ENCODE measurements at places on chromosomes 16 and 17.

GRCh38 chr16:72940886-72941285, 107.0 kb downstream of the ZFHX3 start:
- no peak for DNase-seq

DNA sequence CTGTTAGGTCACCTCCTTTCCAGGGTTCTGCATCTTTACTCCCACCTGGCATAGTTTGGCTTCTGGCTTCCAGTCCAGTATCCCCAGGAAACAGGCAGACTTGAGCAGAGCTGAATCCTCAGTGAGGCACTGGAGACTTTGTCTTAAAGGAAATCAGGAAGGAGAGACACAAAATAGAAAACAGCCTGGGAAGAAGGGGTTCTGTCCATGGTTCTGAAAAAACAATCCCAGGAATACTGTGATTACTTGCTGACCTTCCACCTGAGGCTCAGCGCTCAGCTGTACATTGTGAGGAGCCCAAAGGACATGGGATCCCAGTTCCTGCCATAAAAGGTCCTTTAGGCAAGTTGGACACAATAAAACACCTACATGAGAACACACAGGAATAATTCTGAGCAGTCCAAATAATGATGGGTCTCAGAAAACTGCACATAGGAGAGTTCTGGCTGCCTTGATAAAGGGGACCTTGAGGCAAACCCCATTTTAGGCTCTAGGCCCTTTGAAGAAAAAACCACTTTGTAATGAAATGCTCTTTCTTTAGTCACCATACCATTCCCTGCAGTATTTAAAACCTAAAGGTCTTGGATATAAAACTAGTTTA, 81.4 kb upstream of the CRHR1 start:
- DNase-seq, result peak; percentile 78

DNA sequence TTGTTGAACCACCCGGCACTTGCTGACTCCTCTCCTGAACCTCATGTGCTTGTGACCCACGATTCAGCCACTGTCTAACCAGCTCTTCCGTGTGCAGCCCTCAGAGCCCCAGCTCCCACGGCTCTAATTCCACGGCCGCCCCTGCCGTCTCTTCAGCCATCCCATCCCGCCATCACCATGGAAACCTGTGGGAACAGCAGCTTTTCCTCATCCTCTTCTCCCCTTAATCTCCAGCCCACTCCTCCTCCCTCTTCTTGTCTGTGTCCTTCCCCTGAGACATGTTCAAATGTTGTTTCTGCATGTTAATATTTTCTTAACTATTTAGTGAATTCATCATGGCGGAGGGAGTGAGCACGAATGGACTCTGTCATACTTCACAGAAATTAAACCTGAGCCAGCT, 285.2 kb downstream of the CDH13 start:
- no peak for DNase-seq

DNA sequence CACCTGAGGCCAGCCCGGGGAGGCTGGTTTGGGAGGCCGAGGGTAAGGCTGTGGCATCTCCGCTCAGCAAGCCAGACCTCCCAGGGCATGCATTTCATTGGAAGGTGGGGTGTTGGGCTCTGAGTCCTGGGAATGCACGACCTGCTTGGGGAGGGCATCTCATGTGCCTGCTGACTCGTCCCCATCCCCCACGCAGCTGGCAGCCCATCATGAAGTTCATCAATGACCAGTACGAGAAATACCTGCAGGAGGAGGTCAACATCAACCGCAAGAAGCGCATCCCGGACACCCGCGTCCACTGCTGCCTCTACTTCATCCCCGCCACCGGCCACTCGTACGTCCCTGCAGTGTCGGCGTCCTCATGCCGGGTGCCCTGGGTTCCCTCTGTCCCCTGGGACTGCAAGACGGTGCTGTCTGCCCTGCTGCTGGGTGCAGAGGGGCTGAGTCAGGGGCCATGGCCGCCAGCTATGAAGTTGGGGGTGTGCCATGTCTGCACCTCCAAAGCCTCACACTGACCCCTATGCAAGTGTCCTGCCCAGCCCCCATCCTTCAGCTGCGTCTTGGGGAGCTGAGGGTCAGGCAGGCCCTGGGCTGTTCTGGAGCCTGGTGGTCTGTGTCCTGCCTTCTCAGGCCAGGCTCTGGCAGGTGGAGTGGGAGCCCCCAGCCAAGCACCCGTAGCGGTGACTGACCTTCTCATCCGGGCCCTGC, 347.9 kb downstream of the SEC14L1 start:
- DNase-seq, result no peak

GRCh38 chr17:41296846-41297245, 5.8 kb downstream of the KRTAP29-1 start:
- DNase-seq, result no peak

GRCh38 chr16:88967830-88968588, 9.0 kb downstream of the CBFA2T3 start:
- no peak for DNase-seq

GRCh38 chr17:82536512-82537201, 17.1 kb downstream of the FOXK2 start:
- DNase-seq, result no peak

DNA sequence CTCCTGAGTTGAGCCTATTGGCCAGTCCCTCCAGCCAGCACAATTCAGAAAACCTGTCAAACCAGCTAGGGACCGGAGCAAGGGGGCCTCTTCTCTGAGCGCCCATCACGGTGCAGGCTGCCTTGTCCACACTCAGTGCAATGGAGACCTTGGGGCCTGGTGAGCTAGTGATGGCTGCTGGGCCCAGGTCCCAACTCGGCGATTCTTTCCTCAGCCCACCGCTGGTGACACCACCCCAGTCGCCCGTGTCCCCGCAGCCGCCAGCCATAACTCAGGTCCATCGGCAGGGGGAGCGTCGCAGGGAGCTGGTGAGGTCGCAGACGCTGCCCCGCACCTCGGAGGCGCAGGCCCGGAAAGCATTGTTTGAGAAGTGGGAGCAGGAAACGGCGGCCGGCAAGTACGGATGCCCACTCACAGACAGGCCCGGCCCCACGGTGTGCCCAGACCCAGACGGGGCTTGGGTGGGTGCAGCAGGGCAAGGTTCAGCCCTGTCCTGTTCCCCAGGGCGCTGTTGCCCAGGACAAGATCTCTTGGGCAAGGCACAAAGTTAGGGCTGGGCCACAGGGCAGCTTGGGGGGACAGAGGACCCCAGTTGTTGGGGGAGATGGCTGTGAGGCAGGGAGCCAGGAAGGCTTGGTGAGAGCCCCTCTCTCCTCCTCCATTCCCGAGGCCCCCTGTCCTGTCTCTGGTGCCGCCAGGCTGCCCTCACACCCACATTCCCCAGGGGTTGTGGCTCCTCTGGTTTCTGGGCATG, 10.8 kb downstream of the SMTNL2 start:
- DNase-seq, result peak; percentile 89

- peak; percentile 63 for DNase-seq
Observed at GRCh38 chr17:1997289-1997926, 27.7 kb downstream of the RTN4RL1 start.

DNA sequence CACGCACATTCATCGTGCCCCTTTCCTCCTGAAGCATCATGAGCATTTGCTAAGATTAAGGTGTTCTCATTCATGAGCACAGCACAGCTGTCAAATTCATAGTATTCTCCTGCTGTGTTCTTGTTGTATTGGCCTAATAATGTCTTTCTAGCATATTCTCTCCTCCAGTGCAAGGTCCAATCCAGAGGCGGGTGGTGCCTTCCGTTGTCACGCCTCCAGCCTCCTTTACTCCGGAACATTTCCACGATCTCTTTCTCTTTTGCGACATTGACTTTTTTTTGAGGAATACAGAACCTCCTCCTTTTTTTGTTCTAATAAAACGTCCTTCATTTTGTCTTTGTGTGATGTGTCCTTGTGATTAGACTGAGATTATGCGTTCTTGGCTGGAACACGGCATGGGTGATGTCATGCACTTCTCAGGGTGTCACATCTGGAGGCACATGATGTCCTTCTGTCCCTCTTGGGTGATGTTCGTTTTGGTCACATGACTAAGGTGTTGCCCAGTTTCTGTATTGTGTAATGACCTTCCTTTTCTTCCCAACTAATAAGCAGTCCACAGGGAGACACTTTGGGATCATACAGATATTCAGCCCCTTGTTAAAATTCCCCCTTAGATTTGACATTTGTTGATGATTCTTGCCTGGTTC, 66.3 kb downstream of the CLEC16A start:
- DNase-seq, result no peak

DNA sequence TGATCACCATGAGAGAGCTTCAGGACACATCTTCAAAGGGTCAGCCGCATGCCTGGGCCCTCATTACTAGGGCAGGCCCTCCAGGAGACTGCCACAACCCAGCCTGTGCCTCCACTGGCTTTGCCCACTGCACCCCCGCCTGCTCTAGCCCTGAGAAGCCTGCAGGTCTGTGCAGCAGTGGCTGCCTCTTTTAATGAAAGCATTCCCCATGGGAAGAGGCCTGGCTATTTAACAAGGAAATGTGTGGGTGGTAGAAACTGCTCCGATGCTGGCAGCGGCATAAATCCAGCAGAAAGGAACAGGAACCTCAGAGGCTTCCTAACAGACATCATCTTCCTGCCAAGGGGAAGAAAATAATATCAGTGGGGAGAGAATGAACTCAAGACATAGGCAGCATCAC, 375 bp upstream of the KRT32 start:
- no peak for DNase-seq

GRCh38 chr17:31518478-31518877, 127.0 kb downstream of the RAB11FIP4 start:
- no peak for DNase-seq

GRCh38 chr17:1179818-1180742, at the start of gene ABR:
Gene ABR (minus strand): TSS chr17:1179981. CDS start chr17:1179727, 254 bp downstream.
- peak; percentile 35 for DNase-seq

DNA sequence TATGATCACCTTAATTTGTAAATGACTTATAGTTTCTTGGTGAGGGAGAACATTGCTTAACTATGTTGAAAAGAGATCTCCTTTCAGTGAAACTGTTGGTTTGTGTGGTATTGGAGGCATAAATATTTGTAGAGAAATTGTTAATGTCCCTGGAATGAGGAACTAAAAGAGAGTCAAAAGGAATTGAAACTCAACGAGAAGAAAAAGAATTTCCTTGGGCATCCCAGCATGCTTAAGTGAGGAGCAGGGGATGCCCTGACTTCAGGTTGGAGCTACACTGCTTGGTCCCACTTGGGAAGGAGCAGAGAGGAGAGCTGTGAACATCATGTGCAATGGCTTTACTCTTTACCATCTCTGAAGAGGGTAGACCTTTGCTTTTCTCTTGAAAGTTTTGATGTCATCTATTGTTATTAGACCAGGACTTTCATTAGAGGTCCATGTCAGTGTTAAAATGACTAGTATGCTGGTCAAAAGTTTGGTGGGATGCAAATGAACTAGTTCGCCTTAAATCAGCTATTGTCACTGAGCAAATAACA, 21.7 kb downstream of the KRT23 start:
- DNase-seq, result no peak

GRCh38 chr16:56861092-56861610, 3.9 kb upstream of the SLC12A3 start:
- no peak for DNase-seq

GRCh38 chr17:50594892-50595291, 34.4 kb downstream of the CACNA1G start:
- no peak for DNase-seq

GRCh38 chr17:50026837-50027171, 29.1 kb upstream of the ITGA3 start:
- peak; percentile 82 for DNase-seq

- no peak for DNase-seq
Observed at GRCh38 chr17:19370493-19370960, 7.8 kb upstream of the MAPK7 start.

DNA sequence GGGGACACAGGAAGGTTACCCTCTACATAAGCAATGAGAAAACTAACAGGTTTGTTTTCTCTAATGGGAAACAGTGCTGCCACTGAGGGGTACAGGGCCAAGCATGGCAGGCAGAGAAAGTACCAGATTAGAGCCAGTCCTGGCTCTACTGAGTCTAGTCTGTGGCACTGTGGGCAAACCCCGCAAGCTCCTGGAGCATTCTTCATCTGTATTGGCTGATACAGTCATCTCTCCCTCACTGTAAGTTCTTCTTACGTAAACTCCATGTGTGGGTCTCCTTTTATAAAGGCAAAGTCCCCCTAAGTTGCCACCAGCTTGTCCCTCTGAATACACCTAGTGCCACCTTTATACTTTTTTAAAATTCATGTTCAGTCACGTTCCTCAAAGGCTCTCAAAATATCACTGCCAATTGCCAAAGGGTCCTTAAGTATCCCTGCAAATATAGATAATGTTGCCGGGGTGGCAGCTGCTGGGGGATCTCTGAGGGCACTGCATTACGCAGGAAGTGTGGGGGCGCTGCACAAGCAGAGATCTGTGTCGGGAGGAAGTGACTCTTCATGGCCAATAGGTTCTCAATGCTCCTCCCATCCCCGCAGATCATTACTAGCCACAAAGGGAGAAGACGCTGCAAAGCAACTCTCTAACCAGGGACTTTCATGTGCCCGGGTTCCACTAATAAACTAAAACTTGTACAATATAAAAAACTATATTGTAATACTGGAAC, 18.8 kb downstream of the XPO6 start:
- no peak for DNase-seq

GRCh38 chr16:83438326-83438725, 369.5 kb upstream of the HSBP1 start:
- no peak for DNase-seq

GRCh38 chr17:59844884-59845594, 47.7 kb downstream of the TUBD1 start:
- DNase-seq, result no peak

DNA sequence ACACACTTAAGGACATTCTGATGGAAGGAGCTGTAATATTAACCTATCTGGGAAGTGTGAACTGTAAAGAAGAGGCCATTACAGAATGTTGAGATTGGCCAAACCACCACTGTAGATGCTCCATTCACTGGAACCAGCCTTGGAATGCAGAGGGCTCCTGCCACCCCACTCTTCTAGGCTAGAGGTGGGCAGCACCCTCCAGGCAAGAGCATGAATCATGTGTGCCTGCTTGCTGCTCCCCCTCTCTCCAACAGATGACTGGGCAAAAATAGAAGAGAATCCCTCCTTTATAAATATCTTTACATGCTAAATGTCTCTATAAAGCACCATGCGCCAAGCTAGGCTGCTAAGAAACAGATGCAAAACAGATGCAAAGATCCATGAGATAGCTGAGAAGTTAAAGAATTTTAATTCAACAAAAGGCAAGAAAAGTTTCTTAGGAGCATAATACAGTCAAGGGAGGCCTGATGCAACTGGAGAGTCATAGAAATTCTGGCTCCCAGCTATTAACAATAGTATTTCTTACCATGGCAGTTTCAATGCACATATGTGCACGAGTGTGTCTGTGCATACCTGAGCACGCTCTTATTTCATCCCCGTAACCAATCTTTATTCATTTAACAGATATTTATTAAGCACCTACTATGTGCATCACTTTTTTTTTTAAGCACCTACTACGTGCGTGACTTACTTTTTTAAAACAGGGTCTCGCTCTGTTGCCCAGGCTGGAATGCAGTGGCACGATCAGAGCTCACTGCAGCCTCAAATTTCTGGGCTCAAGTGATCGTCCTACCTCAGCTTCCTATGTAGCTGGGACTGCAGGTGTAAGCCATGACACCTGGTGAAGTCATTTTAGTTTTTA, 53.6 kb downstream of the GRIN2A start:
- DNase-seq, result no peak

Measured in GM23338 (cell line).